Femur (tissue), 1 donor: ENCODE measurements at places on chromosomes 13 and 19.

GRCh38 chr13:40819797-40820315, 30.4 kb downstream of the SLC25A15 start:
- DNase-seq, result no peak

GRCh38 chr13:90246687-90247345, 1100.7 kb upstream of the MIR17HG start:
- DNase-seq, result no peak

GRCh38 chr19:4272894-4273293, 6.2 kb upstream of the SHD start:
- no peak for DNase-seq

DNA sequence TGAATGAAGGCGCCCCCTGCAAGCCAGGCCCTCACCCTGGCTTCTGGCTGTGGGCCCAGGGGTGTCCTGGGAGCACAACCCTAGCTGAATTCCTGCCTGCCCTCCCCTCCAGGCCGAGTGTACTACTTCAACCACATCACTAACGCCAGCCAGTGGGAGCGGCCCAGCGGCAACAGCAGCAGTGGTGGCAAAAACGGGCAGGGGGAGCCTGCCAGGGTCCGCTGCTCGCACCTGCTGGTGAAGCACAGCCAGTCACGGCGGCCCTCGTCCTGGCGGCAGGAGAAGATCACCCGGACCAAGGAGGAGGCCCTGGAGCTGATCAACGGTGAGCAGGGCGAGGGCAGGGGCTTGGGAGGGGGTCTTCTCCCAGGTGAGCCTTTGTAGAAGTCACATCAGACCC, 3.2 kb downstream of the PIN1 start:
- no peak for DNase-seq

- DNase-seq, result no peak
Observed at GRCh38 chr13:76872675-76873074, 13.5 kb downstream of the KCTD12 start.

GRCh38 chr19:51803519-51803918, 8.6 kb downstream of the FPR3 start:
- no peak for DNase-seq

- peak; percentile 82 for DNase-seq
Observed at GRCh38 chr13:98576963-98577835, at the start of gene STK24. TSS of gene STK24 (minus strand) at chr13:98577107. CDS start at chr13:98576786, 321 bp downstream.

- DNase-seq, result peak; percentile 55
Observed at GRCh38 chr19:43524922-43525835, 1.8 kb downstream of the ETHE1 start.

GRCh38 chr19:4052114-4052992, 14.3 kb downstream of the ZBTB7A start:
- DNase-seq, result peak; percentile 34

DNA sequence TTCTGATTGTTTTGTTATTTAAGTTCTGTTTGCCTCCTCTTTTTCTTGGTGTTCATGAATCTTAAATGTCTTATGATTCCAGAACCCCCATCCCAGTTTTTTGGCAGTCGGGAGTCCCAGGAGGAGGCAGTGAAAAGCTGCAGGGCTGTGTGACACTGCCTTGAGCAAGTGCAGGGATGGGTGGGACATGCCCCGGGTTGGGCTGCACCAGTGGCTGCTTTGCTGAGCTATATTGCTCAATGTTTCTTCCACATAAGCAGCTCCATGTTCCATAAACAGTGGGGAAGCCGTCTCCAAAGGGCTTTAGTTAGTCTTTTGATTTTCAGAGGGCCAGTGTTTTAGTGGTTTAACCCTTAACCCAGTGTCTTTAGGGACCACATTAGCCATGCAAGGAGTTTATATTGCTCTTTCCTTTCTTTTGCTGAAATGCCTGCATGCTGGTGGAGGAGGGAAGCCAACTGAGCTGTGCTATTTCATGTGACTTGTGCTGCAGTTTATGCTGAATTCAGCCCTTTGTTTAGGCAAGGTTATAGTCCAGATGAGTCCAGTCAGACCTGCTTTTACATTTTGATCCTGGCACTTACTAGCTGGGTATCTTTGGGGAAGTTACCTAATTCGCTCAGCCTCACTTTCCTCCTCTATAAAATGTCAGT, 13.1 kb downstream of the ATP8A2 start:
- DNase-seq, result no peak

DNA sequence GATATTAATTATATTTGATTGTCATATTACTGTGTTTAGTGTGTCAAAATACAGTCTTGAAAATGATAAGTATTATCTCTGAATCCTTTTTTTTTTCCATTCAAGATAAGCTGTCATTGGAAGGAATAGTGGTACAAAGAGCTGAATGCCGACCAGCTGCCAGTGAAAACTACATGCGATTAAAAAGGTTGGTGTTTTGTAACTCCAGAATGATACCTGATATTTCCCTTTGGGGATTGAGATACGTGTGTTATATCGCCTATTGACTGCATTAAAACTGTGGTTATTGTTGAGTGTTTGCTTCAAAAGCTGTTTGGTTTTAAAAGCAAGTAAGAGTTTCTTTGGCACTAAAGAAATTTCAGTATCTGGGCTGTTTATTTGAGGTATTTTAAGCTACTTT, 6.5 kb upstream of the KCTD4 start:
- DNase-seq, result no peak

GRCh38 chr19:8221161-8221560, 12.0 kb downstream of the CERS4 start:
- no peak for DNase-seq

GRCh38 chr13:29621051-29621800, 25.7 kb upstream of the SLC7A1 start:
- no peak for DNase-seq

GRCh38 chr13:99442273-99442895, 58.9 kb upstream of the TM9SF2 start:
- no peak for DNase-seq

GRCh38 chr13:103965506-103966243, 899.5 kb upstream of the SLC10A2 start:
- DNase-seq, result no peak

DNA sequence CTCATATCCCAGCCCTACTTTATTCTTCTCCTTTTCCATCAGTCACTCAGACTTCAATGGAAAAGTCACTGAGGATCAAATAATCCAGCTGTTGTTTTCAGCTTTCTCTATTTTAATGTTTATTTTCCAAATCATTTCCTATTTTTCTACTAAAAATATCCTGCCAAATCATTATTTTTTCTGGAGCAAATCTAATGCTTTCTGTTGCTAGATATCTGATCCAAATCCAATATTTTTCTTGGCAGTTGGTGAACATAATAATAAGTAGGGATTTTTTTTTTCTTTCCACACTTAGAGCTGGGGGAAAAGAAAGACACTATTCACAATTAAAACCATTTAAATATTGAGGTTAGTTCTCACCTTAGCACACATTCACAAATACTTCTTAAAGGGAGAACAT, 656.1 kb downstream of the DACH1 start:
- no peak for DNase-seq
